ENCODE measurements at places on chromosomes 13 and 19.
A peak's percentile ranks its signal among the peaks of the same experiment; 100 is the strongest.

GRCh38 chr19:14997981-14998380 lies 18.3 kb upstream of the SLC1A6 start:
- no peak for DNase-seq

DNA sequence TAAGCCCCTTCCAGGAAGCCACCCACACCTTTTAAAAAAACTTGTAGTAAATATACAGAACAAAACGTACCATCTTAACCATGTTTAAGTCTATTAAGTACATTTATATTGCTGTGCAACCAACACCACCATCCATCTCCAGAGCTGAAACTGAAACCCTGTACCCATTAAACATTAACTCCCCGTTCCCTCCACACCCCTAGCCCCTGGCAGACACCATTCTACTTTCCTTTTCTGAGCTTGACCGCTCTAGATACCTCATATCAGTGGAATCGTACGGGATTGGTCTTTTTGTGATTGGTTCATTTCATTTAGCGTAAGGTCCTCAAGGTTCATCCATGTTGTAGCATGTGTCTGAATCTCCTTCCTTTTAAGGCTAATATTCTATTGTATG lies 13.0 kb upstream of the SPATA13 start:
- no peak for DNase-seq

DNA sequence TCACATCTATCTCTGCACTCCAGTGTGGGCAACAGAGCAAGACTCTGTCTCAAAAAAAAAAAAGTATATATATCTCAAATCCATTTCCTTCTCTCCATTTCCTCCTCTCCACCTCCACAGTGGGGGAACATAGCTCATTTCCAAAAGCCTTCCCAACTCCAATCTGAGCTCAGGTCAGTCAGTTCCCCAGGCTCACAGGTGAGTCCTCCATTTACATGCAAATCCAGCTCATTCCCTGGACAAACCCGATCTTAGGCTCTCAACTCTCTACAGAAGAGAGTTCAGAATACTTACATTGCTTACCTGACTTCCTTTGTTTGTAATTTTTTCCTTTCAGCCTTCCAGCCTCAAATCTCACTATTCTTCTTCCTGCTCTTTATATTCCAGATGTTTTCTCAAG lies 518.3 kb downstream of the GPC6 start:
- no peak for DNase-seq

DNA sequence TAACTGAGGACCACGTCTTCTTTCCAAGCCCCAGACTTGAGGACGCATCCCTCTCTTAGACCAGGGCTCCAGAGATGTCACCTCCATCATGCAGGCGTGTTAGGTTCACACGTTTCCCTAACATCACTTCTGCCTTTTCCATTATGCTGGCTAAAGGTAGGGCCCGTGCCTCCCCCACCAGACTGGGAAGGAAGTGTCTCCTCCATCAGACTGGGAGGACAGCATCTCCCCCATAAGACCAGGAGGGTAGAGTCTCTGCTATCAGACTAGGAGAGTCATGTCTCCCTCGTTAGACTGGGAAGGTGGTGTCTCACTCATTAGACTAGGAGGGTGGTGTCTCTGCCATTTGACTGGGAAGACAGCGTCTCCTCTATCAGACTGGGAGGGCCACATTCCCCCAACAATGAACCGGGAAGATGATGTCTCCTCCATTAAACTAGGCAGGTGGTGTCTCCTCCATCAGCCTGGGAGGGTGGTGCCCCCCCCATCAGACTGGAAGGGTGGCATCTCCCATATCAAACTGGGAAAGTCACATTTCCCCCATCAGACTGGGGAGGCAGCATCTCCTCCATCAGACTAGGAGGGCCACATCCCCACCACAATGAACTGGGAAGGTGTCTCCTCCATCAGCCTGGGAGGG lies 18.1 kb upstream of the SPC24 start:
- DNase-seq, result no peak

- no peak for DNase-seq
Observed at GRCh38 chr13:27405546-27406134, 18.8 kb upstream of the GTF3A start.

DNA sequence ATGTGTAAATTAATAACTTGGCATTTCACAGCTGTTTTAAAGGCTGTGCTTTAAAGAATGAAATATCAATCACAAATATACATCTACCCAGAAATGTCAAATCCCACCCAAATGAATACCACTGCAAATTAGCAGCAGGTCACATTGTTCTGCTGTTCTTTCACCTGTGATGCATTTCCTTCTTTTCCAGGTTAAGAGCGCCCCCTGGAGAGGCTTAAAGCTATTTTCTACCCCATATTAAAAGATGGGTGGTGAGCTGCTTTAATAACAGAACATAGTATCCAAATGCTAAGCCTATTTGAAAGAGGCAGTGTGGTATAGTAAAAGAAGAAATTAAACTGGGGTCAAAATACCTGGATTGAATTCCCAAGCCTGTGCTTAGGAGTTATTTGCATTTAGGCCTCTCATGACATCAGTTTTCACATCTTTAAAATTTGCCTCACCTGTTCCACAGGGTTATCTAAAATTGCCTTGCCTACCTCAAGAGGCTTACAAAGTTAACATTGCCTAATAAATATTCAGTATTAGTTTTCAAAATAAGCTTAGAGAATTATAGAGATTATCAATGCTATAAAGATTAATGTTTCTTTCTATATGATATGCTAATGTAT lies 396.9 kb upstream of the SLITRK5 start:
- no peak for DNase-seq

- DNase-seq, result no peak
Observed at GRCh38 chr19:54369082-54369687, 4.5 kb upstream of the LAIR1 start.

DNA sequence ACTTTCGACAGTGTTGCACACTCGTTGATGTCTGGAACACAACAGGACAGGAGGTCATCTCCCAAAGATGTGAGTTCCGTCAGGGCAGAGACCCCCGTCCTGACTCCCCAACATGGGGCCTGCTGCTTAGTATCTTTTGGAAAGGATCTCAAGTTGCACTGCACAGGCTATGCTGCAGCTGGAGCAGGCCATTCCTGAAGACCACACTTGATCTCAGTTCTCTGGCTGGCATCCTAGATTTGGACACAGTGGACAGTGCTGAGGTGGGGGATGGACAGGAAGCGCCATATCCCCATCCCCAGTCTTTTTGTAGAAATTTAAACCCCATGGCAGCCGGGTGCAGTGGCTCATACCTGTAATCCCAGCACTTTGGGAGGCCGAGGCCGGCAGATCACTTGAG lies 5.9 kb downstream of the ADGRE2 start:
- no peak for DNase-seq

GRCh38 chr19:55437410-55437809 lies 5.7 kb downstream of the SHISA7 start:
- no peak for DNase-seq

DNA sequence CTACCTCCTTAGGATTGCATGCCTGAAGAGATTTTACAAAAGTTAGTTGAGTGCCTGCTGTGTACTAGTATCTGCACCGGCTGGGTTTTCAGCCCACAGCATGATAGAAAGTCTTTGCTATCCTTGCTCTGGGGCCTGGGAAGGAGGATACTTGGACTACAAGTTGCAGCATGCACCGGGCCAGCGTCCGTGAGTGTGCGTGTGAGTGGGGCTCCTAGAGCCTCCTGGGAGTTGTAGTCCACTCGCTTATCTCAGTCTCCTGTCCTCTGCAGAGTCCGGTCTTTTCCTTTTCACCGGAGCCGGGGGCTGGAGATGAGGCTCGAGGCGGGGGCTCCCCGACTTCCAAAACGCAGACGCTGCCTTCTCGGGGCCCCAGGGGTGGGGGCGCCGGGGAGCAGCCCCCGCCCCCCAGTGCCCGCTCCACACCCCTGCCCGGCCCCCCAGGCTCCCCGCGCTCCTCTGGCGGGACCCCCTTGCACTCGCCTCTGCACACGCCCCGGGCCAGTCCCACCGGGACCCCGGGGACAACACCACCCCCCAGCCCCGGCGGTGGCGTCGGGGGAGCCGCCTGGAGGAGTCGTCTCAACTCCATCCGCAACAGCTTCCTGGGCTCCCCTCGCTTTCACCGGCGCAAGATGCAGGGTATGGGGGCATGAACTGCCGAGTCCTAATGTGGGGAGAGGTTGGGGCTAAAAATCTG lies 20.6 kb downstream of the BRSK1 start:
- no peak for DNase-seq

GRCh38 chr19:30865511-30865910 lies 483.7 kb downstream of the TSHZ3 start:
- DNase-seq, result no peak

- no peak for DNase-seq
Observed at GRCh38 chr19:47653856-47654255, 44.9 kb downstream of the BICRA start.

- DNase-seq, result no peak
Observed at GRCh38 chr13:65387743-65388347, 1842.3 kb downstream of the PCDH9 start.

- DNase-seq, result no peak
Observed at GRCh38 chr13:27274631-27275030, 4.0 kb downstream of the RASL11A start.

DNA sequence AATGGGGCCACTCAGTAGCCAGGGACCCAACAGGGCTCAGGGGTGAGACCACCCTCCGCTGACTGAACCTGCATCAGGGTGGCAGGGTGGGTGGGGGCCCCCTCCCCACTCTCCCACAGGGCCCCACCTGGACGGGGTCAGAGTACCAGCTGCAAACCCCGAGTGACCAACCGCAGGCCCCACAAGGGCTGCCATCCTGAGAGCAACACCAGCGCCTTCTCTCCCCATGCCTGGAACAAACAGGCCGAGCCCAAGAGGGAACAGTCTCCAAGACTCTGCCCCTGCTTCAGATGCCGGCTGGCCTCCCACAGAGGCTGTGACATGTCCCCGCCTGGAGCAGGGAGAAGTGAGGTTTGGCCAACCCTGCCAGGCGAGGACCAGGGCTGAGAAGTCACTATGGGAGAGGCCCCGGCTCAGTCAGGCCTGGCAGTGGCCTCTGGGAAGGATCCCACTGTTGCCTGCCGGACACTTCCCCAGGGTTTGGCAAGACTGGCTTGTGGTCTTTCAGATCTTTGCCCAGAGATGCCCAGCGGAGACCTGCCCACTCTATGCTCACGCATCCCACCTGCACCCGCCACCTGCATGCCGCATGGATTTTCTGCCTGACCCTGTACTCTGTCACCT lies 27.2 kb downstream of the MPND start:
- DNase-seq, result peak; percentile 83

DNA sequence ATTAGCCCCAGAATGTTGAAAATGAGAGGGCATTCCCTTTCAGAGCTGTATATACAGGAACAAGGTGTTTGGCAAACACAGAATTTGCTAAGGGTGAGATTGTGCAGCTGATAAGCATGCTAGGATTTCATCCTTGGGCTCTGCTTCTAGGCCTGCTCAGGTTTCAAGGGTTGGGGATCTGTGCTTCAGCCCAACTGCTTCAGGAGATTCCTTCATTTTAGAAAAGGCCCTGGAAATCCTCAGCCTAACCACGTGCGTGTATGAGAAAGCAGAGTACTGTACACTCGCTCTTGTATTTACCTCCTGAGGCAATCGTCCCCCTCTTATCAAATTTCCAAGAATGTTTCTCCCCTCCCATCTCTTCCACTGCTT lies 291.6 kb upstream of the ARGLU1 start:
- DNase-seq, result no peak

DNA sequence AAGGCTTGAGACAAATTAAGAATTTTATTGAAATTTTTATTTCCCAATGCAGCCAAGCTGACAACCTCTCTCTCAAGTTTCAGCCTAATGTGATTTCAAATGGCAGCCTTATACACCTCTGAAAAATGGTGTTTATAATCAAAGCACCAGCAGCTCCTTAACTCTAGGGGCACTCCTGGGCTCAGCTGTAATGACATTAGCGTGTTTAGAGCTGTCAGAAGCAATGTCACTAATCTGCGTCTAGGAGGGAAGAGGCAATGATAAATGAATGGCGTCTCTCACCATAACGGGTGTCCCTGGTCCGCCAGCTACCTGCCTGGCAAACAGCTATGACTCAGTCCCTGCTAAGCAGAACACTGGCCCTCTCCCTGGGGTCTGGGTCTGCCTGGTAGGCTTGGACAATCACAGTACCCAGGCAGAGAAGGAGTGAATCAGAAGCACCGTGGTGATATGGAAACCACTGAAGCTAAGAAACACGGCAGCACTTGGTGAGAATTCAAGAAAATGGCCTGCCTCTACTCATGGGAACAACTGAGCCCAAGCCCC lies 131.8 kb upstream of the VSTM2B start:
- no peak for DNase-seq

GRCh38 chr19:13092158-13092543 lies 10.5 kb downstream of the LYL1 start:
- no peak for DNase-seq

DNA sequence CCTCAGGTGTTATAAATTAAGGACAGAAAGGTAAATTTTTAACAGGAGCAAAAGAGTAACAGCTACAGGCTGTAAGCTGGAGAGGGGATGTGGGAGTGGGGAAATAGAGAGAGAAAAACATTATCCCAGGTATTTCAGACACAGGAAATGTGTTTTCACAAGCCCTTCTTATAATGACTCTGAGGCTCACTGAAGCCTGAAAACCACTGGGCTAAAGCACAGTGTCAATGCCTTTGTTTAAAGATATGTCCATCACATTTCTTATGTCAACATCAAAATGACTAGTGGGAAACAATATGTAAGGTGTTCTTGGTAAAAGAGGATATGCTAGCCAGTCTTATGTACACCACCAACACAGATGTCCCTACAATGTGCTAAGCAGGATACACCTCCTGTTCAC lies 365.9 kb downstream of the FGF14 start:
- DNase-seq, result no peak
